ENCODE measurements at places on chromosomes 5 and 9.

- no peak for DNase-seq
Observed at GRCh38 chr9:105206496-105206820, 38.0 kb upstream of the SLC44A1 start.

- DNase-seq = no peak
Observed at GRCh38 chr5:147303976-147304375, 69.2 kb downstream of the STK32A start.

DNA sequence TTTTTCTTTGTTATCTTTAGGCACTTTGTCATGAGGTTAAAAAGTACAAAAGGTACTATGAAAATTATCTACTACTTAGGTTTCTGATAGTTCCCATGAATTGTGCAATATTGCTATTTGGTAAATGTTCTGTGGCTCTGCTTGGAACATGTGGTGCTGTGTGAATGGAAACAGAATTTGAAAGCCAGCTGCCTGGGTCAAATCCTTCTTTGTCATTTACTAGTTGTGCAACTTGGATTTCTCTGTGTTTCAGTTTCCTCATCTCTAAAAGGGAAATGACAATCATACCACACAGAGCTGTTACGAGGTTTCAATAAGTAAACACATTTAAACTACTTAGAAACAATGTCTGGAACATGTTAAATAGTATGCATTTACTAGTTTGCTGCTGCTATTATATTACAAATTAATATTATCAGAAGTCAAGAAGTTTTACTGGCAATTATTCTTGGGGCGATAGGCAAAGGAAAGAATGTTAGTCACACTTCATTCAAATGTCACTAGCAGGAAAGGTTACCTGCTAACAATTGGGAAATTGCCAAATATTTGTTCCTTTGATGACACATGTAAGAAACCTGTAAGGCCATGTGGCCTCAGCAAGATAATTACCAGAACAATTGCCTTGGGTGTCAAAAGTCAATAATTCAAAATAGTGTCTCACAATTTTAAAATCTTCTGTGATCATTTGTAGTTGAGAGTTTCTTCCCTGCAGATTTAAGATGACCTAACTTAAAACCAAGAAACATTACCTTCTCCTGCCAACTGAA, 184.8 kb downstream of the KIAA0825 start:
- no peak for DNase-seq

GRCh38 chr5:138700581-138701362, 52.5 kb upstream of the CTNNA1 start:
- no peak for DNase-seq

DNA sequence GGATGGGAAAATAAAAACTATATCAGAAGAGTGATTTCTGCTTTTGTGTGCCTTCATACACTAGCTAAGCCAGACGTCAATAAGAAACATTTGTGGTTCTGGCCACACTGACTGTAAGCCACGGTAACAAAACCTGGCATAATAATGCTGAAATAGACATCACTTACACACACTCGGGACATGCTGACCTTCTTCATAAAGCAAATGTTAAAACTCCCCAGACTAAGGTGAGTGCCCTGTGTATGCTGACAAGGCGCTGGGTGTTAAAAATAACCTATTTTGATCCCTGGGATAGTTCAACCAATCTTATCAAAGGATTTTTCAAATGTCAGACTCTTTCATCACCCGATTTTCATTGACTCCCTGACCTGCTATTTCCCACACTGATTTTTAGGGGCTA, 337.0 kb downstream of the RAB3C start:
- DNase-seq = no peak

DNA sequence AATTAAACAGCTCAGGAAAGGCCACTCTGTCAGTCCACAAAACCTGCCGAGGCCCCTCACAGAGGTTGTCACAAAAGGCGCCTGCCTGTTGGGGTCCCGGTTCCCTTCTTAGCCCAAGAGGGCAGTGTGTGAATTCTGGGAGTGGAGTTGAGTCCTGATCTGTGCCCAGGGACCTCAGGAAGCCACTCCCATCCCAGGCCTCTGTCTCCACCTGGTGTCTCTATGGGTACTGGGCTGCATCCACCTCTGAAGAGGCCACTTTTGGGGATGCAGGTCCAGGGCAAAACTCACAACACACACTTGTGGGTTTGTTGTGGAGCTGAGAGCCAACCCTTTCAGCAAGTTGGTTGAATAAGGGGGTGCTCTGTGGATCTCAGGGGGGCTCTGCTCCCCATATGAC, 74.3 kb upstream of the STXBP1 start:
- DNase-seq = no peak

DNA sequence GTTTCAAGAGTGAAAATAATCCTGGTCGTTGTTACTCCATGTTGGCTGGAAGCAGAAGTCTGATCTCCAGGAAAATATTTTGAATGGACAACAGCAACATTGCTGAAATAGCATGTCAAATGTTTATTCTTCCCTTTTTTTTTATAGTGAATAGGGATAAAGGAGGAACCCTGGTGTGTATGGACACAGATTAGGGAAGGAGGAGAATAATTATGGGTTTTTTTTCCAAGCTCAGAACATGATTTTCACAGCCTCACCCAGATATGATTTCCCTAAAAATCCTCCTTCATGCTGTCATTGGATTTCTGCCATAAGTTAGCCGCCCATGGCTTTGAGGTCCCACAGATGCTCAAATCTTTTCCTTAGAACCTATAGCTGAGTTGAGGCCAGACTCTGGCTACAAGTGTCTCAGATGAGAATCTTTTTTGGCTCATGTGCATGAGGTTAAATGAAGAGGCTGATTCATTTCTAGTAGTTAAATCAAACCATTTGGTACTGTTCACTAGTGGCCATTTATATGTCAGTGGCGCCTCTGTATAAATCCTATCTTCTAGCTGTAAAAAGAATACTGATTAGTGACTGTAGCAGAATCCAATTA, 65.5 kb upstream of the LIFR start:
- no peak for DNase-seq

DNA sequence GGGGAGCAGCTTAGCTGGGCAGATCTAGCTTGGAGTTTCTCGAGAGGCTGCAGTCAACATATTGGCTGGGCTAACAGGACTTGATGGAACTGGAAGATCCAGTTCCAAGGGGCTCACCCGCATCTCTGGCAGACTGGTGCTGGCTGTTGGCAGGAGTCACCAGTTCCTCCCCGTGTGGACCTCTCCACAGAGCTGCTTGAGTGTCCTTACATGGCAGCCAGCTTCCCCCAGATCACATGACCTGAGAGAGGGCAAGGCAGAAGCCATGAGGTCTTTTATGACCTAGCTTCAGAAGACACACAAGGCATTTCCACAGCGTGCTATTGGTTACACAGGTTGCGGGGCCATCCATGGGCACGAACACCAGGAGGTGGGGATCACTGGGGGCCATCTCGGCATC, 26.4 kb upstream of the RXRA start:
- DNase-seq = no peak

- DNase-seq = no peak
Observed at GRCh38 chr5:176870110-176870591, 29.0 kb downstream of the HK3 start.

- no peak for DNase-seq
Observed at GRCh38 chr9:27340285-27340674, 43.3 kb upstream of the EQTN start.

DNA sequence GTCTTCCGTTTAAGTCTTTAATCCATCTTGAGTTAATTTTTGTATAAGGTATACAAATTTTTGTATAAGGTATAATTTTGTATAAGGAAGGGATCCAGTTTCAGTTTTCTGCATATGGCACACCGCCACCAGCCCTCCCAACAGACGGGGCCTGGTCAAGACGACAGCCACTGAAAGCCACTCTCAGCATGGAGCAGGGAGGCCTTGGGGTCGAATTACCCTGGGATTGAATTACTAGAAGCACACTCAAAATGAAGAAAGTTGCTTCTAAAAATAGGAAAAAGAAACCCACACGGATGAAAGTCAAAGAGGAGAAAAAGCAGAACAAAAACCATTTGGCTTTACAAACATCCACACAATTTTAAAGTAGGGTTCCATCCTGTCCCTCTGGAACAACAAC, 586.2 kb upstream of the ADAMTS16 start:
- DNase-seq = no peak

DNA sequence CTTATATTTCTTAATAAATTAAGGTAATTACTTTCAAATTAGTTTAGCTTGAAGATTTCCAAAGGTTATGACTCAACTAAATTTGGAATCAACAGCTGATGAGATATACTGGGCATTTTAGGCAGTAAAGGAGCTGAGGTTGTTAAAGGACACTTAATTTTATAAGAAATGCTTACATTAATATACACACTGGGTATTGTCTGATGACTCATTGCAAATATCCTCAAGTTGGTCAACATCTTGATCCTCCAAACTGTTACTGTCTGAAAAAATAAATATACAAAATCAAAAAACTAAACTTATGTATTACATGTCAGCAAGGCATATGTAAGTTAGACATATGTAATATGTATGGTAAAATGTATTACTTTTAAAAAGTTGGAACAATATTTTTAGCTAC, 3.4 kb downstream of the GFM2 start:
- no peak for DNase-seq

GRCh38 chr5:74502479-74502950, 138.0 kb downstream of the ENC1 start:
- no peak for DNase-seq

DNA sequence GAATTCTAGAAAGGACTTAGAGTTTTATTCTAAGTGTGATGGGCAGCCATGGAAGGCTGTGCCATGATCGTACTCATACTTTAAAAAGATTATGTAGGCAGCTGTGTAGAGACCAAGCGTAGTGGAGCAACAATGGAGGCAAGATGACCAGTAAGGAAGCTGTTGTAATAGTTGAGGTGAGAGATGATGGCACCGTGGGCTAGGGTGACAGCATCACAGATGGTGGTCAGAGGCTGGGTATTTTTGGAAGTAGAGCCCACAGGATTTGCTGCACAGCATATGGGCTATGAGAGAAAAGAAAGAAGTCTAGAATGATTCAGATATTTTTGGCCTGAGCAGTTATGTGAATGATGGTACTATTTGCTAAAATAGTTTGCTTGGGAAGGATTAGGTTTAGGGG, 7.7 kb downstream of the ARHGAP26 start:
- DNase-seq = no peak

GRCh38 chr5:52743970-52744369, 43.7 kb upstream of the ITGA1 start:
- DNase-seq = no peak

- DNase-seq = no peak
Observed at GRCh38 chr9:35357826-35358225, 132.1 kb upstream of the RUSC2 start.

- DNase-seq = peak; percentile 77
Observed at GRCh38 chr9:136051837-136052471, 43.1 kb downstream of the NACC2 start.

GRCh38 chr5:171706736-171707441, 78.7 kb upstream of the SMIM23 start:
- no peak for DNase-seq

DNA sequence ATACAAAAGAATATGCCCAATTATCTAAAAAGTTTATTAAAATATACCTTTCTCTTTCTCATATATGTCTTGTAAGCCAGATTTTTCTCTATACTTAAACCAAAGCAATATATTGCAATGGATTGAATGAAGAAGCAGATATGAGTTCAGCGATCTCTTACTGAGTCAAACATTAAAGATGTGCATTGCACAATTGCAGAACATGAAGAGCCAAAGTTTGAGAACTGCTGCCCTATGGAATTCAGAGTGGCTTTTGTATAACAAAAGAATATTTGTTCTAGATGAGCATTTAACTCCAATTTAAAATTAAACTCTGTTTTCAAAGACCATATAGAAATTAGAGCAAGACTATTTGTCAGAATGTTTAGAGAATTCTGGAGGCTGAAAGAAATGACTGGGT, 519.0 kb upstream of the DAB2 start:
- no peak for DNase-seq

DNA sequence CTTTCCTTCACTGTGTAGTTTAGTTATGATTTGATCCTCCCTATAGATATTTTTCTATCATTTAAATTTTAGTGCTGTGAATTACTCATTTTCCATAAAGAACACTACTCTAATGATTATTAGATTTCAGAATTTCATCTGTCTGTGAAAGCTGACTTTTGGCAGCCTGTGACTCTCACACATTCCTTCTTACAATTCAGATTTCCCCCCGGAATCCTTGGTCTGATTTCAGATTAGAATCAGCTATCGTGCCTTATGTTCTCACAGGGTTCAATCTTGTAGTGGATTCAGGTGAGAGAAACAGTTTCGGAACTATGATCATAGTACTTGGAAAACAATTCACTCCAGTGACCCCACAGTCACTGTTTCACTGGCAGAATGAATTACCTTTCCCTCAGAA, 26.2 kb downstream of the ZNF474 start:
- DNase-seq = no peak

GRCh38 chr5:116025866-116026265, 6.4 kb upstream of the ARL14EPL start:
- DNase-seq = no peak

- DNase-seq = no peak
Observed at GRCh38 chr5:154782812-154783592, 27.8 kb downstream of the LARP1 start.

GRCh38 chr5:10173716-10174115, 76.0 kb downstream of the ATPSCKMT start:
- no peak for DNase-seq

DNA sequence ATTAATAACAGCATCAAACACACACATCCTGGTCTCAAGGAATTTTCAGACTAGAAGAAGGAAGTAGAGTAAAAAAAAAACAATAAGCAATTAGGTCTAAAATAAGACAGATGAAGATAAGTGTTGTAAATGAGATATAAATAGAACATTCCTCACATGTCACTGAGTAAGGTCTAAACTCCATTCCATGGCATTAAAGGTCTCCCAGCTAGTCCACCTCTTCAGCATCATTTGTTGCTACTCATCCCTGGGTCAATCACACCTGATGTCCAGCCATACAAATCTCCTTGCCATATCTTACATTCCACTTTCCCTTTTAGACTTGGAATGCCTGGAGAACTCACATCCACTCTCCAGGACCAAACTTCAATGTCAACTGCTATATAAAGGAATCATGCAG, 214.1 kb upstream of the KLF4 start:
- no peak for DNase-seq

- no peak for DNase-seq
Observed at GRCh38 chr9:103116246-103116645, 121.1 kb downstream of the CYLC2 start.

DNA sequence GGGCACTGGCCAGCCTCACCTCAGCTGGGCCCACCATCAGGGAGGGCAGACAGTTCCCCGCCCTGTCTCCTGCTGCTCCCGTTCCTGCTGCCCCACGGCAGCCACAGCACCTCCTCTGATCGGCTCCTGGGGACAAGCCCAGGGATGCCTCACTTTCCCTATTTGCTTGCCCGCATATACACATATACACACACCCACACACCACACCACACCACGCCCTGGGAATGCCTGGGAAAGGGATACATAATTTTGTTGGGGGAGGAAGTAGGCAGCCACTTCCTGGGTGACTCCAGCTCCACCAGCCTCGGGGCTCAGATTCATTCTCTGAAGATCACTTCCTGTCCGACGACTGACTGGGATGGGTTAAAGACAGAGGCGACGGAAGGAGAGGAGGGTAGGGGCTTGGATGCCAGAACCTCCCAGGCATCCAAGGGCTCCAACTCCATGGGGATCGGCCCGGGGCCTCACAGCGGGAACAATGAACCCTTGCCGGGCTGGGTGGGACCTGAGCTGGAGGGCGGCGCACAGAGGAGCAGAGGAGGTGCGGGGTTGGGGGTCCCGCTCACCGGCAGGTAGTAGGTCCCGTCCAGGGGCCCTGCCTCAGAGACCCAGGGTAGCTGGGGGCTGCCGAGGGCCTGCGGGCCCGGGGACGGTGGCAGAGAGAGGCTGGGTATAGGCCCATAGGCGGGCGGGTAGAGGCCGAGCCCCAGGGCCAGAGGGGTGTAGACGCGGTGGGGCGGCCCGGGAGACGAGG, 2.0 kb upstream of the MZB1 start:
- no peak for DNase-seq

GRCh38 chr9:99954819-99955218, 48.4 kb downstream of the STX17 start:
- DNase-seq = no peak
